Colonic mucosa (tissue), 4 donors: ENCODE measurements at places on chromosomes 12 and 14.

DNA sequence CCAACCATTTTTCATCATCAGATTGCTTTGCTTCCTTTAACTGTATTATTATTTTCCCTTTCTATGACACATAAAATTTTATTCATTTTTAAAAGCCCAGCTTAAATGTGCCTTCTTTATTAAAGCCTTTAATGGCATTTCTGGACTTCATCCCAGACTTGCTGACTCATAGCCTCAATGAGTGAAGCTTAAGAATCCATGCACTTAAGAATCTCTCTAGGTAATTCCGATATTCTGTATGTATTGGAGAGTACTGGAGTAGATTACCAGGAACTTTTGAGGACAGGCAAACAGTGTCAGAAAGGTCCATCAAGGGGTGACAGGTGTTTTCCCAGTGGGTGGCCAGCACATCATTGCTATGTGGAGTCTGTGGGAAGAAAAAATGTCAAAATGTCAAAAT is 107.9 kb downstream of the PTPRQ start:
- DNase-seq, result peak; percentile 19

GRCh38 chr12:74250891-74251290 is 286.7 kb upstream of the ATXN7L3B start:
- no peak for DNase-seq

GRCh38 chr14:96189281-96189711 is 15.3 kb upstream of the BDKRB2 start:
- no peak for DNase-seq

DNA sequence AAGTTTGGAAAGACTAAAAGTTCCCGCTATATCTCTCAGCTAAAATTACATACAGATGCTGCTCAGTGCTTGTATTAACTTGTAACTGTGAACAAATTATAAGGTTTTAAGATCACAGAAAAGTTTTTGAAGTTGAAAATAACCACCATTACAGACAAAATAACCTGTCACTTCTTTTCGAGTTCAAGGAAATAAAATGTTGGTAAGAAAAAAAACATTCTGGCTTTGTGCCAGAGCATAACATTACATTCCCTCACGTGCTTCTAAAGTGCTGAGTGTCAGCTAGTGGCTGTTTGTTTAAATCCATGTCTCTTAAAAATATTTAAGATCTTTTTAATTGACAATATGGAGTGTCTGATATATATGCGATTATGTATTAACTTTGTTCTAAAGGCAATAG is 27.2 kb upstream of the ADAMTS20 start:
- DNase-seq, result no peak

- DNase-seq, result no peak
Measured at GRCh38 chr12:8689681-8690080, 8.1 kb upstream of the RIMKLB start.

DNA sequence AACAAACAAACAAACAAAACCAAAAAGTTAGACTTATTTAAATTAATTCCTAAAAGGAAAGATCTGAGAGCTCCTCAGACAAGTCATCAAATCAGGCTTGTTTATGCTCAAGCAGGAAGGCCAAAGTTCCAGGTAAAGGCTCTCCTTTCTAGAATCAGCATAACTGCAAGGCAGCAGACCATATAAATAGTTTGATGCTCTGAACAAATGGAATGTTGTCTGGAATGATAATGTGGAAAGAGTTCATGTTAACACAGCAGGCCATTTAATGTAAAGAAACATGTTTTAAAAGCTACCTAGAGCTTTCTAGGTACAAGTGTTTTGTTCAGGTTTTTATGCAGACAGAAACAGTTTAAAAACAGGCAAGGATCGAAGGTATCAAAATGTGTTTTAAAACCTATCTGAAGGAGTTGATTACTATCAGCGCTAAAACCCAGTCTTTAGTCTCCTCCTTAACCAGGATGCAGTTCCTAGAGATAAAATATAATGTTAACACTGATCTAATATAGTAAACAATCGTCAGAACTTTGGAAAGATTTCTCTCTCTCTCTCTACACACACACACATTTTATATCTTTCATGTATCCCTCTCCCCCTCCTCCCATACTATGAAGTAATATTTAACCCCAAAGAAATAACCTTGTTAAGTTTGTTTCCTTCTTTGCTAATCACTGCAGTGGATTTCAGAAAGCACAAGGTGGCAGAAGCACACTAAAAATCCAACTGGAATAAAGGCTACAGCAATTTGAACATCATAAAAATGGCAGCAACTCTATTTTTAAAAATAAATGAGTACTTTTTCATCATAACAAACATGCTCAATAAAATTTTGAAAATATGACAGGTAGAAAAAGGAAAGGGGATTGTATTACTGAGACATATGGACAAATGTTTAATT is 135.5 kb downstream of the PAWR start:
- no peak for DNase-seq

GRCh38 chr14:20608383-20609110 is 17.4 kb upstream of the RNASE12 start:
- DNase-seq, result no peak

GRCh38 chr14:34053666-34054065 is 102.8 kb upstream of the EGLN3 start:
- DNase-seq, result peak; percentile 45

GRCh38 chr14:78989221-78989620 is 819.0 kb downstream of the NRXN3 start:
- DNase-seq, result no peak

DNA sequence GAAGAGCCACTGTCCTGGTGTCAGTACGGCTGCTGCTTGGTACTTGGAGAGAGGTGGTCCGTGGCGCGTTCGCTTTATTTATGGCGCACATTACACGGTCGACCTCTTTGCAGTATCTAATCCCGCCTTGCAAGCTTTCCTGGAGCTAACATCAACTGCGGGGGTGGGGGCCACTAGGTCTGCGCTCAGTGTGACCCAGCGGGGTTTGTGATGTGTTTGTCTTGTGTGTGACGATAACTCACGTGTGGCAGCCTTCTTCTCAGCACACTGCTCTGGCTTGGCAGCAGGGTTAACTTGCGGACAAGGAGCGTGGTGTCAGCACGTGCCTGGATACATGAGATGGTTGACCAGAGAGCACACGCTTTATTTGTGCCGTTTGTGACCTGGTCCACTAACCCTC is 122.2 kb upstream of the RTL1 start:
- DNase-seq, result no peak

- no peak for DNase-seq
Measured at GRCh38 chr12:53954694-53955035, at the start of gene HOXC12. Gene HOXC12, plus strand, starts transcription at chr12:53954903. Its CDS starts 27 bp downstream, at chr12:53954930.

GRCh38 chr14:33352821-33353220 is 414.1 kb downstream of the NPAS3 start:
- DNase-seq, result no peak

DNA sequence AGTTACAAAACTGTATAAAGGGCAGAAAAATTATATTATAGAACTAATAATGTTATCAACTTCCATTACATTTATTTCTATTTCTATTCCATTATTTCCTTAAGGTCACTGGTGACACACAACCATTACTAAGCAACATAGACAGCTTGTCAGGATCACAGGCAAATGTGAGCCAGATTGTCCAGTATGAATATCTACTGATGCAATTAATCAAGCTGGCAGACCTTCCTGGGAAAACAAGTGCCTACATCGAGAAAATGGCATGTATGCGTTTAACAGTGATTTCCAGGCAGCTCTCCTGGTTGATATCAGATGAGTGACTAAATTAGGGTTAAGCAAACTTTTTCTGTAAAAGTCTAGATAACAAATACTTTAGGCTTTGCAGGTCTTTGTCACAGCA is 36.9 kb upstream of the TSPAN8 start:
- no peak for DNase-seq

DNA sequence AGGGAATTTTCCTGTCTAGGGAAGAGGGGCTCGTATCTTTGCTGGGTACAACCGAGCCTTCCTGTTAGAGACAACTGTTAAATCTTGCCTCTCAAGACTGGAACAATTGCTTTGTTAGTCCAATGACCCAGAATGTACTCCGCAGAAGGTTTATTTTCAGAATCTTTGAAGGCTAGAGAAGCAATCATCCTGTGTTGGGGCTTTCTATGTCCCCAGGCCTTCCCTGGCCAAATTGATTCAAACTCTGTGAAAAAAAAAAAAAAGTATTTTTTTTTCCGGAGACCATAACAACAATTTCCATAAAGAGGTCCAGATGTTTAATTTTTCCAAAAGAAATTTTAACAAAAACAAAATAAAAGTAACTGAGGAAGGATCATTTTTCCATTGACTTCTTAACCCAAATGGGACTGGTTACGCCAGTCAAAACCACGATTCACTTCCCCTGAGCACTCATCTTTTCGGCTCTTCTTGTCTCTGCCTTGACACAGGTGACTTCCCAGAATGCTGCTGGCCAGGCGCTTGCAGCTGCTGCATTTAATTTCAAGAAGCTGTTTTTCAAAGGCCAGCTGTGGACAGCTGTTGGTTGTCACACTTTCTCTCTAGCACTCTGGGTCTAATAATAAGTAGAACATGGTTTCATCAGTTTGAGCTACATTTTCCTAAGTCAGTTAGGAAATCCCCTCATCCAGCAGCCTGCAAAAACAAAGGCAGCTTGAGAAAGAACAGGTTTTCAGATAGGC is 81.6 kb upstream of the MANSC4 start:
- DNase-seq, result peak; percentile 45

GRCh38 chr14:20204721-20205120 is 14.0 kb downstream of the OR11G2 start:
- no peak for DNase-seq

DNA sequence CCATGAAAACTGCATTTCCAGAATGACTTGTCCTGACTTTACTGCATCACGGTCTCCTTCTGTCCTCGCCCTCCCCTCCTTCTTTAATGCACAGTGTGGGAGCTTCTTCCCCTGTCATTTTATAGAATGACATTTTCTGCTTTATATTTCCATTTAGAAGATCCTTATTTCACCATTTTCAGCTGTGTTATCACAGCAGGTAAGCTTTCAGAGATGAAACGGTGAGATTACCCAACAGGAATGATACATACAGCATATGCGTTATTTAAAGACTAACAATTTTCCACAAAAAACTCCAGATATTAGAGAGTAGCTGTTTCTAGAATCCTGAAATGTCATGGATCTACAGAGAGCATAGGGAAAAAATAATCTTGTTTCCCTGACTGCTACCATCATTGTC is 27.3 kb upstream of the PZP start:
- no peak for DNase-seq

DNA sequence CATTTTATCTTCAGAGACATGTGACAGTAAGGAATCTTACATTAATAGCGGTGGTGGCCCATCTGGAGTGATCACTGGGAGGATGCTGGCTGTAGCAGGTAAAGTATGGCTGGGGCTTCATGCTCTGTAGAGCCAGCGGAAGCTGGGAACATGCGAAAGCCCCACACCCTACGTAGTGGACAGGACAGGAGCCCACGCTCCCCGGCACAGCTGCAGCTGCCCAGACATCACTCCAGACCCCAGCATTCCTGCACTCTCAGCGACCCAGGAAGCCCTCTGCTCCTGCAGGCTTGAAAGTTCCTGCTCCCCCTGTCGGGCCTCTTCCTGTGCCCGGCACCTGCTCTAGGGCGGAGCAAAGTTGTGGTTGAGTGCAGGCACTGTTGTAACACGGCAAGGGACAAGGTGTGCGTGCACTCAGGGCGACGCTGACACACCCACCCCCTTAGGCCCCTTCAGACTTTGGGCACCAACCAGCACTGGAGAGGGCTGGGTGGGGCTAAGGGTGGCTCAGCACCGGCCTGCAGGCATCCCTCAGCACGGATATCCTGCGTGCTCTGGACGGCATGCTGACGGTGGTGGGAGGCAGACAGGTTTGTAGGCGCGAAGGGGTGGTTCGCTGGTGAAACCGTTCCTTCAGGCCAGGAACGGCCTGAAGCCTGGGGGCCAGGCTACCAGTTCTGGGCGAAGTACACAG is 568.3 kb downstream of the FSCB start:
- no peak for DNase-seq

DNA sequence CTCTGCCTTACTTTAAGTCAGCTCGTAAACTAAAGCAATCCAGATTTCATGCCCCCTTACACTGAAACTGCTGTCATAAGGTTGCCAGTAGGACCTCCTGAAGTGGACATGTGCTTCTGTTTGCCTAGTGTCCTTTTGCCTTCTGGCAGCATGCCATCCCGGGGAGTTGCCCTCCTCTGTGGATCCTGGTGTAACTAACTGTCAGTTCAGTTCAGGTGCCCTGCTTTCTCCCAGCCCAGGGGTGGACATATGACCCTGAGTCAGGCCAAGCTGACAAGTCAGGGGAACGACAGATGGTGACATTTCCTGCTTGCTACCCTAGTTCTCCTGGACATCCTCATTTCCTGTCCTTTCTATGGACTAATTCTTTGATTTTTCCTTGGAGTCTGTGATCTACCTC is 25.6 kb downstream of the AKAP6 start:
- DNase-seq, result no peak

DNA sequence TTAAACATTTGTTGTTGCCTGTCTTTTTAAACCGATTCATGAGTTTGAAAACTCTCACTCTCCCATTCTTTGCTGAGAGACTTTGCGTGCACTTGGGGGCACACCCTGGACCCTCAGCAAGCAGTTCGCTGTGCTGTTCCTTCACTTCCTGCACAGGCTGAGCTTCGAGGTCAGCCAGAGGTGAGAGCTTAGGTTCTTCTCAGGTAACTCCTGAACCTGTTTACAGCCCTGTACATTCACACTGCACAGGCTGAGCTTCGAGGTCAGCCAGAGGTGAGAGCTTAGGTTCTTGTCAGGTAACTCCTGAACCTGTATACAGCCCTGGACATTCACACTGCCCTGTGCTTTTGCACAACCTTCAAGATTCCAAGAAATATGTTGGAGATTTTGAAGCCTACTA is 9.8 kb upstream of the CLECL1 start:
- DNase-seq, result no peak

GRCh38 chr14:96051231-96051630 is 12.1 kb downstream of the C14orf132 start:
- no peak for DNase-seq

DNA sequence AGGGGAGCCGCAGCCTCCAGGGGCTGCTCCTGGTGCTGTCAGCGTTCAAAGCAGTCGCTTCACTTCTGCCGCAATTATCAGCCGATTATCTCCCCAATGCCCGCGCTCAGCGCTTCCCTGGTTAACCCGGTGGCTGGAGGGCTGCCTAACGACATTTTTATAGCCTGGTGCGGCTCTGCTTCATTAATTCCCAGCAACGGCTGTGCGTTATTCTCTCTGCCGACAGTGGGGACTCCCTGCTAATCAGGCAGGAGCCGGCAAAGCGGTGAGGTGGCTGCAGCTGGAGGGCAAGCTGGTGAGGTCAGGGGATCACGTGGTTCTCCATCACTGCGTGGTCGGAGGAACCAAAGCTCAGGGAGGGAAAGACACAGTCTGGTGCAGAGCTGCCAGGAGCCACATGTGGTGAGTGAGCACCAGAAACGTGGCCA is 62.9 kb downstream of the GLRX5 start:
- DNase-seq, result no peak

DNA sequence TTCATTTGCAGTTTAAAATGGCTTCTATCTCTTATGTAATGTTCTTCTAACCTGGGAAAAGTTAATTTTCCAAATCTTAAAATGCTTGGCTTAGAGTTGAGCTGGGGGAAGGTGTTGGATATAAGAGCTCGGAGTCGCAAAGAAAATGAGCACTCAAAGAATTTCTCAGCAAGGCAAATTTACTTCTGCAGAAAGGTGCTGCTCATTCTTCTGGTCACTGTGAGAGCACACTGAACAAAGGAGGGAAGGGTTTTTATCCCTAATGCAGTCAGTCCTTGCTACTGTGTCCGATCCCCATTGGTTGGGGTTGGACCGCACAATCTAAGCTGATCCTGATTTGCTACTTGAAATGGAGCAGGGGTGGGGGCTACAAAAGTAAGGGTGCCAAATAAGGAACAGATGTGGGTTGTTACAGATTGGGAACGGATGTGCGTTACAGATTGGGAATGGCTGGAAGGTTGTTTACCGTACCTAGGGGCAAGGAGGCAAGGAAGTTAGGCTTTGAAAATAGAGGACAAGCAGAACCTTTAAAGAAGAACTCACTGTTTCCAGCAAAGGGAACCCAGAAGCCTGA is 19.4 kb downstream of the TXNRD1 start:
- no peak for DNase-seq
